ENCODE measurements at places on chromosomes 11 and 22.

DNA sequence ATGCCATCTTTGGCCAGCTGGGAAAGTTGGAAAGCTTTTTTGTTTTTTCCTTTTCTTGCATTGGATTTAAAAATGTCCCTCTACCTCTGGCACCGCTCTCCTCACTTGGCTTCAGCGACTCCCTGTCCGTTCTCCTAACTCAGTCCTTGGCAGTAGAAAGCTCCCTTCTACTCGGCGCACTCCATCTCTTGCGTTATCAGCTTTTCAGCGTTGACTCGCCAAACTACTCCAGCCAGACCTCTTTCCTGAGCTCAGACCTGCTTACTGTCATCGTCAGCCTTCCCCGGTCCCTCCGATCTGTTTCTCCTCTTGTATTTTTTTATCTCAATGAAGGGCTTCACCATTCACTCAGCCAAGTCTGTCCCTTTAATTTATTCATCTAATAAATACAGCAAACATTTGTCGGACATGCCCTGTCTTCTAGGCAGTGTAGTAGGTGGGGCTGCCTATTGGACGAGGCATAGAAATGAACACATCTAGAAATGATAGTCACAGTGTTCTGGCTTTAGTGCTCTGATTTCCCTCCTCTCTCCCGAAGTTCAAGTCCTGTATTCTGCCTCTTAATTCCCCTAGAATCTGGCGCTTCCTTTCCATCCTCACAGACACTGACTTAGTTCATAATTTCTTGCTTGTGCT, 839 bp downstream of the CEP164 start:
- DNase-seq: no peak

GRCh38 chr11:5235364-5236095, 1.2 kb upstream of the HBD start:
- no peak for DNase-seq

- DNase-seq: no peak
These were observed 10.8 kb upstream of the IFITM3 start for GRCh38 chr11:331358-332060.

DNA sequence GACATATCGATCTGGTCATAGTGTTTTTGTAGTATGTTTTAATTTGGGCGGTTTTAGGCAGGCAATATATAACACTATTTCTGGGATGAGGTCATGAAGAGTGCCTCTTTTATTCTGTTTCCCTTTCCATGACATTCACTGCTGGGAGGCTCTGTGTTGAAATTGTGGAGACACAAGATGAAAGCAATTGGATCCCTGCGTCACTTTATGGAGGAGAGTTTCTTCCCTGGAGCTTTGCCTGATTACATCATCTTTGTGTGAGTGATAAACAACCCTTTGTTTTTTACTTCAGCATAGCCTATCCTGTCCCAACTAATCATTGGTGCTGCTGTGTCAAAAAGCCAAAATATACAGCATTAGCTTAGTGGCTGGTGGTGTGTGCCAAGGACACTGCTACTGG, 48.6 kb downstream of the PARVG start:
- DNase-seq: no peak

DNA sequence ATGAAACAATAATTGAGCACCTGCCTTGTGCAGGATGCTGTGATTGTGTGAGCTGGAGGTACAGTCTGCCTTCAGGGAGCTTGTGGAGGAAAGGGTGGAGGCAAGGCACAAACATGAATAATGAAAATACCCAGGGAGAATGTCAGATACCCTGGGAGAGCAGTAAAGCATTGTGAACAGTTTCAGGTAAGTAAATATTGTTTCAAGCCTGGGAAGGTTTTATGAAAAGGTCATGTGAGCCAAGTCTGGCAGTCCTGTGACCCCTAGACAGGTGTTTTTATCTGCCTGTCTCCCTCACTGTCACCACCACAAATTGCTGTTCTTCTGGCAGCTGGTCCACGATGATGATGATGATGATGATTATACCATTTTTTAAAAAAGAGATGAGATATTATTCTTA, 32.0 kb downstream of the SPECC1L start:
- no peak for DNase-seq

DNA sequence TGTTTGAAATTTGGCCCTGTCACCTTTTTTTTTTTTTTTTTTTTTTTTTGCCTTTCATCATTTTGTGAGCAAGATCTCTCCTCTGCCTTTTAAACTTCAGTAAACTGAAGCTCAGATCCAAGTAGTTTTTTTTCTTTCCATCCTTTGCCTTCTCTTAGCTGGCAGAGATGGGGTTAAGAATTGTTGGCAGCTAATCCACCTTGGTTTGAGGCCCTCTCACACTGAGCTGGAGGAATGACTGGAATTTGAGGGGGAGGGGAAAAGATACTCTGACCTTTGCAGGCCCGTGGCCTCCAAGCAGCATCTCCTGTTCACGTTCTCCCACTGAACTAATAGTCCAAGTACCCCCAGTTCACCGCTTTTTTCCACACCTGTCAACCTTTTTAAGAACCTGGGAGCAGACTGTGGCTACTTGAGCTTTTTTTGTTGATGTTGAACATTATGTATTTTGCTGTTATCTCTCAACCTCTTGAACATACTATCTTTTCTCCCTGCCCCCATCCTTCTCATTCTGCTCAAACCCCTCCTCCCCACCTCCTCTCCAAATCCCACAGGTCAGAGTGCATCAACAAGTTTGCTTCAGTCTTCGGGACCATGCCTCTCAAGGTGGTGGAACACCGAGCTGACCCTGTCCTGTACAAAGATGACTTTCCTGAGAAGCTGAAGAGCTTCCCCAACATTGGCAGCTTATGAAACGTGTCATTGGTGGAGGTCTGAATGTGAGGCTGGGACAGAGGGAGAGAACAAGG, 66.2 kb downstream of the ALX4 start:
- DNase-seq: no peak

GRCh38 chr22:46376111-46376510, 40.6 kb downstream of the TRMU start:
- no peak for DNase-seq

- no peak for DNase-seq
These were observed 70.8 kb upstream of the PHOX2A start for GRCh38 chr11:72314600-72315392.

- no peak for DNase-seq
These were observed 848 bp upstream of the TRPC6 start for GRCh38 chr11:101584655-101585054.

DNA sequence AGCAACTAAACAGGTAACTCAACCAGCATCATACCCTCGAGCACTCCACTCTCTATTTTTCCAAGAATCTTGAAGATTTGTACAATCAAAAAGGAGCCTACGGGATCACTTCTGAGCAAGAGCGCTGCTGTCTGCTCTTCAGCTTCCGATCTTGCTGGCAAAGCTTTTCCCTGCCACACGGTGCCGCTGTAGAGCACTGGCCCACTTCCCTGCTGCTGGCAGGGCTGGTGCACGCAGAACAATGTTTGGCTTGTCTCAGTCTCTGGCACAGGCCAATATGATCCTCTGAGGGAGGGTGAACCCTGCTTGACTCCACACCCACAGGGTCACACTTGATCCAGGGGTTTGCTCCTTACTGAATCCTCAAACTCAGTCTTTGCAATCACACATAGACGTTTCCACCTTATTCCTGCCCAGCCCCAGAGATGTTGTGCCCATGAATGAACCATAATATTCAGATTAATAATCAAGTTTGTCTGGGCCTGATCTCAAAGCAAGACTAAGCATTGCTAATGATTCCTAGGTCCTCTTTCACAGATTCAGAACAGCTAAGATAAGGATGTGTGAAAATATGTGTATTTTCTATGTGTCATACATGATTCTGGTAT, 536.6 kb downstream of the SOX6 start:
- no peak for DNase-seq

- DNase-seq: peak; percentile 65
These were observed at the start of gene PRPF19 for GRCh38 chr11:60906132-60906972. Gene PRPF19 (minus strand): TSS chr11:60906585. CDS start chr11:60906382, 203 bp downstream.

GRCh38 chr11:66371627-66372415, at the start of gene SLC29A2:
Gene SLC29A2 (minus strand): TSS chr11:66371760. CDS start chr11:66371591, 169 bp downstream.
- DNase-seq: no peak

DNA sequence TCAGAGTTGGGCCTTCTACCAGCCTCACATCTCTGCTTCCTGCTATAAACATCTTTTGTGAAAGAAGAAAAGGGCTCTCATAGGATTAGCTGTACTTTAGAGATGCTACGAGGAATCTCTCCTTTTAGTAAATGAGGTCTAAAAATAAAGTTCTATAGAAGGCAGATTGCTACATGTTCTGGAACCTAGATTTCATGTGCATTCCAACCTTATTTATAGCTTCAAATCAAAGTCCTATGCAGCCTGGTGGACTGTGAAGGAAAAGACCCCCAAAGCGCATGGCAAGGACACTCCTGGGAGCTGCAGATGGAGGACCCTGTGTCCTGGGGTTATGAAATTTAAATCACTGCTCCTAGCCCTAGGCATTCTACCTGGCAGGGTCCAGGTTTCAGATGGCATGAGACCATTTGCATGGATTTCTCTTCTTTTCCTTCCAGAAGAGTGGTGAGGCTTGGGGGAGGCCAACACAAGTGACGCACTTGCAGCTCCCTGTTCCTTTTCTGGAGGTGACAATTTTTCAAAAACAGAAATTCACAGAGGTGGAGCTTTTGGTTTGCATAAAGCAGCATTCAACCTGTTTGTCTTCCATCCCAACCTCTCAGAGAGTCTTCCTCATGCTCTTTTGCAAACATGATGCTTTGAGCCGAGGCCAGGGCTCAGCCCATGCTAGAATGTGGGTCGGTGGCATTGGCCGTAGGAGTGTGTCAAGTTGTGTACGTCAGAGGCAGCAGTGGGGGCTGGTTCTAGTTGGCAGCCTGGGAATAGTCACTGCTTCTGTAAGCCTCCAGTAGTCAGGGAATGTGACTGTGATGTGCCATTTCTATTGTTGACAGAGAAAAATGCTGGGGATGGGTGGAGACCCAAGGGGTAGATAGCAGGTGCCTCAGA, 6.3 kb downstream of the CRY2 start:
- no peak for DNase-seq

DNA sequence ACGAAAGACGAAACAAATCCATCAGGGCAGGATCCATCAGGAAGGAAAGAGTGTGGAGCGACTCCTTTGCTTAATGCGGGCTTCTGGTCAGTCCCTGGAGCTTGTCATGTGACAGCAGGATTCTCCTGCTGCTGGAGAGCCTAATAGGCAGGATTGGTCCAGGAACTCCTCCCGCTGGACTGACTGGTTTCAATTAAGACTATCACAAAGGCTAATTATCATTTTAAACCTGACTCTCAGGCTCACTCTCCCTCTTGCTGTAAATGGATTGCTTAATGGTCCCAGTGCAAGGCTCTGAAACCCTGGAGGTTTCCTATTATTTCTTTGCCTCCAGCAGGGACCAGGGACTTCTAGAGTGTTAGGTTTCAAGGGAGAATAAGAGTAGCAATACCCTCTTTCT, 493.8 kb downstream of the NTM start:
- no peak for DNase-seq

DNA sequence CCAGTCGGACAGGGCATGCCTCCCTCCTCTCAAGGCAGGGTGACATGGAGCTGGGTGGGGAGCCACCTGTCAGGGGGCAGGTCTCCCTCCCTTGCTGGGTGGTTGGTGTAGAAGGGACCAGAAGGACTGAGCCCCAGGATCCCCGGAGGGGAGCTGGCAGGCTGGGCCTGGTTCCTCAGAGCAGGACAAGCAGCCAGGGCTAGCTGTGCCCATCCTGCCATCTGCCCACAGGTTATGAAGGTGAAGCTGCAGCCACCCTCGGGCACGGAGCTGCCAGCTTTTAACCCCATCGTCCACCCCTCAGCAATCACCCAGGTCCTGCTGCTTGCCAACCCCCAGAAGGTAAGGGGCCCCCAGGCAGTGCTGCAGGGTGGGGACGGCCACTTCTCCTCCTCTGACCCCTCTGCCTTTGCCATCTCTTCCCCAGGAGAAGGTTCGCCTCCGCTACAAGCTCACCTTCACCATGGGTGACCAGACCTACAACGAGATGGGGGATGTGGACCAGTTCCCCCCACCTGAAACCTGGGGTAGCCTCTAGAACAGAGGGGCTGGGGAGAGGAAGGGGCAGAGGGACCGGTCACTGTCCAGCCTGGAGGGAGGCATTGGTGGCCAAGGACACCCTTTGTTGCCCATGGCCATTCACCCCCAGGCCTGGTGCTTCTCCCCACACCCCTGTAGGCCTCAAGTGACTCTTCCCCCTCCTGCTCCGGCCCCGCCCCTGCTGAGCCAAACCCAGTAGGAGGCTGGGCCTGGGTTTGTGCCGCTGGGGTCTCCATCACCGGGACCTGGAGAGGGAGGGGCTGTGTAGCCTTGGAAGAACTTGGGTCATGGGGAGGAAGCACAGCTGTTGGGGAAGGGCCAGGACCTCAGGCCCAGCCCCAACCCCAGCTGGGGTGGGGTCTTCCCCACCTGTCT, 7.0 kb upstream of the SH3BP1 start:
- DNase-seq: no peak

DNA sequence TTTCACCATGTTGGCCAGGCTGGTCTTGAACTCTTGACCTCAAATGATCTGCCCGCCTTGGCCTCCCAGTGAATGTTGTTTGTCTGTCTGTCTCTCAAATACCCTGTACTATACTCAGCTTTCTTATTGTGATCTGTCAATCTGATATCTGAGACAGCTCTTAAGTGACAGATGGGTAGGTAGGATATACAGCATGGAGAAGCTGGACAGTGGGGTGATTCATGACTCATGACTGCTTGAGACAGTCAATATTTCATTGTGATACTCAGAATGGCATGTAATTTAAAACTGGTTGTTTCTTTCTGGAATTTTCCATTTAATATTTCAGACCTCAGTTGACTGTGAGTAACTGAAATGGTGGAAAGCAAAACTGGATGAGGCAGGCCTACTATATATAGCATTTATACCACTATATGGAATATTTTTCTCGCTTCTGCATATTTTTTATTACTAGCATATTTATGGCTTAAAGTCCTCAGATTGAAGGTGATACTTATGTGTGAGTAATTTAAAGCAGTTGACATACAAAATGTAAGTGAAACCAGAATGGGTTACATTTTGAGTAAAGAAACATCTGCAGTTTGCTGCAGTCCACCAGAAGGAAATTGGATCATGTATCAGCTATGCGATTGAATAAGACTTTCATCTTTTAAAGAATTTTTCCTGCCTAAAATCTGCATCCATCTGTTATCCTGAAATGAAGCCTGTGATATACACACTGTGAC, 22.3 kb downstream of the ARHGAP42 start:
- DNase-seq: no peak

DNA sequence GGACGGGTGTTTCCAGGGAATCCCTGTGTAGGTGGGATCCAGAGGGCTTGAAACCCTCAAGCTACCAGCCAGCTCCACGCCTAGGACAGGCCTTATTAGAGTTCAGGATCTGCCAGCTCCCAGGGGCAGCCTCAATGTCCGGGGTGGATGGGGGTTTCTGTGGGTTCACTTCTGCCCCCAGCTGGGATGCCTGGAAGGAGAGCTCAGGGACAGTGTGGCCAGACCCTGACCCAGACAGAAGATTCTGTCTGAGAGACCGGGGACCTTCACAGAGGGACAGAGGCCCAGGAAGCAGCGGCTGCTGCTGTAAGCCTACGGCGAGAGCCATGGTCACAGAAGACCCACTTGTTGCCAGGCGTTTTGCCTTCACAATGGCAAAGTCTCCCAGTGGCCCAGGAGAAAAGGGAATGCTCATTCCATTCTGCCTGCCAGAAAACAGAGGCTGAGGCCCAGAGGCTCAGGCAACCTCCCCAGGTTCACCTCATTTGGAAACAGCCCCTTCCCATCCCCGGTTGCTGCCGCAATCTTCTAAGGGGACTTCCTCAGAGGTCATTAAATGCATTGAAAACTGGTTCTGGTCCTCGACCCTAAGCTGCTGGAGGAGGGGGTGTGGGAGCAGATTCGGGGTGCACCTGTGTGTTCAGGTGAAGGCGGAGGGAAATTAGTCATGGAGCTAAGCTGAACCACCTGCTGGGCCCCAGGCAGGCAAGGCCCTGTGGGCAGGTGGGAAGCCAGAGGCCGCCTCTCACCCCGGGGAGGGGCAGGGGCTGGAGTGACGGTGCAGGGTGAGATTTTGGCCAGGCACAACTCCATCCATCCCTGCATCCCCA, 4.9 kb upstream of the KRTAP5-6 start:
- no peak for DNase-seq

Data from epithelial cell of prostate (primary cell).